ENCODE measurements at places on chromosomes 2 and 18.

DNA sequence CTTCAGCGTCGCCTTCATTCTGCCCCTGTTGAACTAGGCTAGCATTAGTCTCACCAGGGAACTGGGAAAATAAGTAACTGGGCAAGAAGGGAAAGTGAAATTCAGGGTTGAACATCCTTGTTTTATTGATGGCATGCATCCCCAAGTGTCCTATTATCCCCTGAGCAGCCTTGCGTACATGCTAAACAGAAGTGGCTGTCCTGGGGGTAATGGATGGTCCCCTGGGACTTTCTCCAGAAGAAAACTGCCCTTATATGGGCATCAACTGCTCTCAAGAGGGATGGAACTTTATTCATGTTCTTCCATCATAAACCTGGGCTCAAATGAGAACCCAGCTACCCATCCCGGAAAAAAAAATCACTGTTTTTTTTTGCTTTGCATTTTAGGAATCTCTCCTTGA lies 11.8 kb upstream of the SMIM21 start:
- no peak for DNase-seq

DNA sequence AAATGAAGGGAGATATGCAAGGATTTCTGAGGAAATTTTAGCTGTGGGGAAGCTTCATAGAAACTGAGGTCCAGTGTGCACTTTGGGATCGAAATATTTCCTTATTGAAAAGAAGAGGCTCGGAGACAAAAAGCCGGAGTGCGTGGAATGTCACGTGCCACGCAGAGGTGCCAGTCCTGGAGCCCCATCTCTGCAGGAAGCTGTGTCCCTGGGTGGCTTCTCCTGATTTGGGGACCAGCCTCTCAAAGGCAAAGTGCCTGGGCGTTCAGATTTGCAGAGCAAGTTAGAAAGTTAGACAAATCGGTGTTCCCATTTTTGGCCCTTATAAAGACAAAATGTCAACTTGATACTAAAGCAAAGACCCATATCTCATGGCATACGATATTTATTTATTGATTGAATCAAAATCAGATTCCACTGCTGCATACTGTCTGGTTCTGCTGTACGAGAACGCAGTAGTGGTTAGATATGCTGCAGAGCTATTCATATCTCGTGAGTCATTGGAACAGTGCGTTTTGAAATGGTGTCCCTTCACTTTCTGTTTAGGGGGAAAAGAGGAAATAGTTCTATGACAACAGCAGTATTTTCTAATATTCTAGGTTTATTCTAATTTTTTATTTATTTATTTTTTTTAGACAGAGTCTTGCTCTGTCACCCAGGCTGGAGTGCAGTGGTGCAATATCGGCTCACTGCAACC lies 9.1 kb upstream of the ATG16L1 start:
- no peak for DNase-seq

GRCh38 chr2:113190871-113191270 lies 17.1 kb downstream of the PSD4 start:
- DNase-seq, result no peak

- no peak for DNase-seq
Observed at GRCh38 chr18:23131693-23132319, 3.5 kb upstream of the CABLES1 start.

DNA sequence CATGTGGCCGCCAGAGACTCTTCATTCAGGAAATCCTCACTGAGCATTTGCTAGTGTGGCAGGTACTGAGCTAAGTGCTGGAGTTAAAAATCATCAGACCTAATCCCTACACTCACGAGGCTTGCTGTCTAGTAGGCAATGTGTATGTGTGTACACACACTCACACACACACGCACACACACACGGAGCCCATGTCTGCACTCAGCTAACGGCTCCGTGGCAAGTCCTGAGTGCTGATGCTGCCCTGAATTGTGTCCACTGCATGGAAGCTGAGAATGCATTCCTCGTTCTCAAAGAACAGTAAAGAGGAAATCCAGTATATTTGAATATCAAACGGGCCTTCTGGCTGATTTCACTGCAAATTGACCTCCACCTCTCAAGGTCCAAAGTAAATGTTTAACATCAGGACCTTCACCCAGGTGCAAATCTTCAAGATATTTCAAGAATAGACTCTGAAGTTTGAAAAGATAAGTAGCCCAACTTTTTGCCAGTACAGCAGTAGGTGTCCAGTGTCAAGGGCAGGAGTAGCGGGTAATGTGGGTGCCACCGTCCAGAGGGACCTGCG lies 136.1 kb upstream of the TTC39C start:
- DNase-seq, result peak; percentile 50

DNA sequence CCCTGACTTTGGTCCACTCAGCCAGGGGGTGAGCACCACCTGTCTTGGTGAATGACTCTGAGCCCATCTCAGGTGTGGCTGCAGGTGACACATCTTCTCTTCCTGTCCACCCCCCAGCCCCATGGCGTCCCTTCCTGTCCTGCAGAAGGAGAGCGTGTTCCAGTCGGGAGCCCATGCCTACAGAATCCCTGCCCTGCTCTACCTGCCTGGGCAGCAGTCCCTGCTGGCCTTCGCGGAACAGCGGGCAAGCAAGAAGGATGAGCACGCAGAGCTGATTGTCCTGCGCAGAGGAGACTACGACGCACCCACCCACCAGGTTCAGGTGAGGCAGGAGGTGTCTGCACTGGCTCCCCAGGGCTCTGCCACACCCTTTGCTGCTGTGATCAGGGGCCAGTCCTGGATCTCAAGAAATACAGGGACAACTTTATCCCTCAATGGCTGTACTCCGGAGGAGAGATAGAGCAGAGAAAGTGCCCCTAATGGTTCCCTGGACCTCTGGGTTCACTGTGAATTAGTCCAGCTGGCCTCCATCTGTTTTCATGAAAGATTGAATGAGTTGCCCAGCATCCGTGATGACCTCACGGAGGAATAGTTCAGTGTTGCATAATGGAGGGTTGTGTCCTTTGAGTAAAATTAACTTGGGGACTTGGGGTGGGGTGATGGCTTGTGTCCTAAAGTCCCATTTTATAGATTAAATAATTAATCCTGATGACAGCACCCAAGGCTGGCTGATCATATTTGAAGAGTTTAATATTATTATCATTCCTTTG lies at the start of gene NEU2:
TSS of gene NEU2 (plus strand) at position 122 of the 770 bp plus-strand sequence. CDS start at position 122, 0 bp downstream.
- DNase-seq, result no peak

GRCh38 chr2:64289251-64289650 lies 145.0 kb upstream of the PELI1 start:
- no peak for DNase-seq

- DNase-seq, result no peak
Observed at GRCh38 chr2:124530203-124530602, 505.1 kb downstream of the CNTNAP5 start.

DNA sequence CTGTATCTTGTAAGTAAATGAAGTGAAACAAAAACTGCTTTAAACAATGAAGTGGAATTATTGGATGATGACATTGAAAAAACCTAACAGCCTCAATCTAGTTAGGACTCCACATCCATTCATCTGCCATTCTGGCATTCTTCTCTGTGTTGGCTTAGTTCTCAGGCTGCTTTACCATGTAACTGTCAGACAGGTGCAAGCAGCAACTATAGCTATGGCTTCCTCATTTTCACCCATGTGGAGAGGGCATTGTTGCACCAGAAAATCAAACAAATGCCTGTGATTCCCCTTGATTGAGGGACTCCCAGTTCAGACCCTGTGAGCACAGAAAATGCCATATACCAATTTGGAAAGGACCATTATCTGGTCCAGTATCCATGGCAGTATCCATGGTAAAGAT lies 129.5 kb upstream of the NYAP2 start:
- no peak for DNase-seq

DNA sequence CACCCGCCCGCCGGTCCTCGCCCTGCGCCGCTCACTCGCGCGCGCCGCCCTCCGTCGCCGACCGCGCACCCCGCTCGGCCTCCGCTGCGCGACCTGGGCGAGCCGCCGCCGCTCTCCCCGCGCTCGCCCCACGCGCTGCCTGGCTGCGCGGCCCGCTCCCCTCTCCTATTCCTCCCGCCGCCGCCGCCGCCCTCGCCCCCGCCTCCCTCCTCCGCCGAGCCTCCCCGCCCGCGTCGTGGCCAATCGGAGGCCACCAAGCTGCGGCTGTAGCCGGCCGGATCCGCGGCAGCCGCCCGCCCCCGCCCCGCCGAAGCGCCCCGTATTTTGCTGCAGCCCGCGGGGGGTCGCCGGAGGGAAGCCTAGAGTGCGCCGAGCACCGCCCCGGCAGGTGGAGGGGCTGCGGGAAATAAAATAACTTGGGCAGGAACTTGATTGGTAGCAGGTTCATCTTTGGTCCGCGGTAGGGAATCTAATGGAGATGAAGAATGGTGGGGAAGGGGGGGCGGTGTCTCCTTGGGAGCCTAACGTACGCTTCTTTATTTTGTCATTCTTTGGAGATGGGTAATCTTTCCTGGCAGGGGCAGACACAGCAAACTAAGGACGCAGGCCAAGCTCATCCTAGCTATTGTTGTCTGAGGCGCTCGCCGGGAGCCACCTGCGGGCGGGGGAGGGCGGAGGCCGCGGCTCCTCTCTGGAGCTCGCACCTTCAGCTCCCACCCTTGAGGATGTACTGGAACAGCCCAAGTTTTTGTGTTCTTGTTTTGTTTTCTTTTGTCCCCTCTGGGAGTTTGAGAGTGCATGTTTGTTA lies 1.1 kb upstream of the CDH2 start:
- peak; percentile 20 for DNase-seq

GRCh38 chr2:158512323-158512722 lies 55.6 kb downstream of the PKP4 start:
- DNase-seq, result no peak

DNA sequence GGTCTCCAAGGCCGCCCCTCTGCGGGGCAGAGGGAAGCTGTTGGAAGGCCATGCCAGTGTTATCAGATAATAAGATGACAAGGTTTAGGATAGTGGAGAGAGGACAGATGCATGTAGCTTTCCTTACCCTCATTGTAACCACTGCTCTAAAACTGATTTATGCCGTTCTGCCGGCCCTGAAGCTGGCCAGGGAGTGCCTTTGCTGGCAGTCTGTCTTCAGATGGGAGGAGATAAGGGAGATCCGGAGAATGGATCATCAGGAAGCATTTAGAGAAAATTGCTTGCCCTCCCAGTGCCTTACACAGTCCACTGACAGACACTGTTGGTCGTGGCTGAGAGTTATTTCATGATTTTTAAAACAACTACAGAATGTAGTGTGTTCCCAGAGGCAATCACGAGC lies 35.4 kb upstream of the MYO3B start:
- no peak for DNase-seq

- DNase-seq, result peak; percentile 85
Observed at GRCh38 chr2:67880291-67880761, 182.5 kb downstream of the C1D start.

GRCh38 chr18:24396082-24396633 lies 1.5 kb downstream of the OSBPL1A start:
- DNase-seq, result no peak

GRCh38 chr2:223832241-223832903 lies 5.0 kb downstream of the AP1S3 start:
- no peak for DNase-seq

GRCh38 chr2:128986867-128987268 lies 668.2 kb upstream of the HS6ST1 start:
- DNase-seq, result peak; percentile 47

DNA sequence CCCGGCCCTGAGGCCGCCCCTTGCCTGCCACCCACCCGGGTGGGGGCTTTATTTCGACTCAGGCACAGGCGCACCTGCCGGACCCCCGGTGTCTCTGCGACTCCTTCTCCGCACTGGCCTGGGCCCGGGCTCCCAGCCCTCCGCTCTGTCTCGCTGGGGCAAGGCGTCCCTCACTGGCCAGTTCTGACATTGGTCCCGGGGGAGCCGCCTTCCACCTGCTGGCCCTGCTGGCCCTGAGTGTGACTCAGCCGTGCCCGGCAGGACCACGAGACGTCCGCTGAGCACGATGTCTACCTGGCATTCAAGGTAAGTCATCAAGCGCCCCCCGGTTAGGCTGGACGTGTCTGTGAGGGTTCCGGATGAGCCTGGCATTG lies 131.5 kb upstream of the CTDP1 start:
- DNase-seq, result no peak

DNA sequence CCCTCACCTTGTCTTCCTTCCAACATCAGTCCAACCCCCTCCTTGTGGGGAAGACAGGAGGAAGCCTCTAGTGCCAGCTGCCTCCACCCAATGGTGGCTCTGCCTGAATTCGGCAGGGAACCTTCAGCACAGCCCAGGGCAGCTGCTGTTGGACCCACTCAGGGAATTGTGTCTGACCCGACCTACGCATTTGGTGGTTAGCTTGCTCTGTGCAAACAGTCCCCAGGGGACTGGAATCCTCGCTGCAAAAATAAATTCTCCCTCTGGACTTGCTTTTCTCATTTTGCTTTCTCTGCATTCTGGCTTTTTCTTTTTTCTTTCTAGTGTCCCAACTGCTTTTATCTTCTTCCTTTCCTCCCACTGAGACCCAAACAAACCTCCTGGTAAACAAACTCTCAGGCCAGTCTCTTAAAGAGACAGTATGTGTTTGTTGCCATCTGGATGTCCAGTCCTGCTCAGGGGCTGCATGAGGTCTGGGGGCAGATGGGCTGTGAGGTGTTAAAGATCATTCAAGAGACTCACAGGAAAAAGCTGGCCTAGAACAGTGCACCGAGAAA lies 137.7 kb upstream of the HAAO start:
- no peak for DNase-seq

- no peak for DNase-seq
Observed at GRCh38 chr2:69804416-69804815, 25.0 kb upstream of the GMCL1 start.

DNA sequence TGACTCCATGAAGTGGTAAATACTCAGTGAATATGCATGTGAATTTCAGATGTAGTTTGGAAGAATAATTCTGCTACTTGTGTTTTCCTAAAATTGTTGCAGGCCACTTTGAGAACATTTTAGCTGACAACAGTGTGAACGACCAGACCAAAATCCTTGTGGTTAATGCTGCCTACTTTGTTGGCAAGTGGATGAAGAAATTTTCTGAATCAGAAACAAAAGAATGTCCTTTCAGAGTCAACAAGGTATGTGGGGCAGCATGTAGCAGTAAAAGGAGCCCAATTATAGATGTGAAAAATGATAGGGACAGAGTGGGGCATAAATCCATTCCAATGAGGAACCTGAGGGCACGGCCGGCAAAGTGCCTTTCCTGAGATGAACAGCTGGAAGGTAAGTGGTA lies 16.1 kb downstream of the SERPINB5 start:
- no peak for DNase-seq

- no peak for DNase-seq
Observed at GRCh38 chr2:9821805-9822445, 21.3 kb upstream of the TAF1B start.
